ENCODE measurements at places on chromosomes 13 and 19.

GRCh38 chr19:11578258-11579142, 1.1 kb upstream of the ACP5 start:
- no peak for DNase-seq

- no peak for DNase-seq
Observed at GRCh38 chr13:79196366-79196765, 209.7 kb downstream of the RBM26 start.

GRCh38 chr19:43290568-43291359, 21.4 kb upstream of the PSG9 start:
- DNase-seq: no peak

DNA sequence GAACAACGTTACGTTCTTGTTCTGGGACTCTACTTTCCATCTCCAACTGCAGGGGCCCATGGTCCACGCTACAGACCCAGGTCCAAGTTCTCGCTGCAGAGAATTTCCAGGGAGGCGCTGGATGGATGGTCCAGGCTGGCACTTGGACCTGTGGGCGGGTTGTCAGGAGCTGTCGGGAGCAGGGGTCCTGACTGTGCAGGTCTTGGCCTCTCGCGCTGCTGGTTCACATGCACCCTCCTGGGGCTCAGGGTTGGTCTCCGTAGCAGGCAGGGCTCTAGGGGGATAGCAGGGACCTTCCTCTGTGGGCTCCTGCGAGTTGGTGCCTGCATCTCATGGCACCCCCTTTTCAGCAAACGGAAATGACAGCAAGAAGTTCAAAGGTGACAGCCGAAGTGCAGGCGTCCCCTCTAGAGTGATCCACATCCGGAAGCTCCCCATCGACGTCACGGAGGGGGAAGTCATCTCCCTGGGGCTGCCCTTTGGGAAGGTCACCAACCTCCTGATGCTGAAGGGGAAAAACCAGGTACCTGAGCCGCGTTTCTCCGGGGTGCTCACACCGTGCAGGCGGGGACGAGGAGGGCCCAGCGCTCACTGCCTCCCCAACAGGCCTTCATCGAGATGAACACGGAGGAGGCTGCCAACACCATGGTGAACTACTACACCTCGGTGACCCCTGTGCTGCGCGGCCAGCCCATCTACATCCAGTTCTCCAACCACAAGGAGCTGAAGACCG, 6.6 kb downstream of the PTBP1 start:
- DNase-seq: no peak

DNA sequence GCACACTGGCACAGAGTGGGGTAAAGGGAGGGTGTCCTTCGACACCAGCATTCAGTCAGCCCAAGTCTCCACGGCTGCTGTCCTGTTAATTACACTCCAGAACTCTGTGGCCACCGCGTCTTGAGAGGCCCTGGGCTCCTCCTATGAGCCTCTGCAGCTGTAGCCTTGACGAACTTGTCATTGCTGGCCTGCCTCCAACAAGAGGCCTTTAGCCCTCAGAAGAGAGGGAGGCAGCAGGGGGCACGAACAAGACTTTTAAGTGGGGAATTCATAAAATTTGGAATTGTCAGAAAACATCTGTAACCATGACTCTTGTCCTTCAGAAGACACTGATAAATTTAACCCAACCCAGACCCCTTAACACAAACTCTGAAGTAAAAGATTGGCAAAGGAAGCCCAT, 241.9 kb downstream of the UQCRFS1 start:
- DNase-seq: no peak

DNA sequence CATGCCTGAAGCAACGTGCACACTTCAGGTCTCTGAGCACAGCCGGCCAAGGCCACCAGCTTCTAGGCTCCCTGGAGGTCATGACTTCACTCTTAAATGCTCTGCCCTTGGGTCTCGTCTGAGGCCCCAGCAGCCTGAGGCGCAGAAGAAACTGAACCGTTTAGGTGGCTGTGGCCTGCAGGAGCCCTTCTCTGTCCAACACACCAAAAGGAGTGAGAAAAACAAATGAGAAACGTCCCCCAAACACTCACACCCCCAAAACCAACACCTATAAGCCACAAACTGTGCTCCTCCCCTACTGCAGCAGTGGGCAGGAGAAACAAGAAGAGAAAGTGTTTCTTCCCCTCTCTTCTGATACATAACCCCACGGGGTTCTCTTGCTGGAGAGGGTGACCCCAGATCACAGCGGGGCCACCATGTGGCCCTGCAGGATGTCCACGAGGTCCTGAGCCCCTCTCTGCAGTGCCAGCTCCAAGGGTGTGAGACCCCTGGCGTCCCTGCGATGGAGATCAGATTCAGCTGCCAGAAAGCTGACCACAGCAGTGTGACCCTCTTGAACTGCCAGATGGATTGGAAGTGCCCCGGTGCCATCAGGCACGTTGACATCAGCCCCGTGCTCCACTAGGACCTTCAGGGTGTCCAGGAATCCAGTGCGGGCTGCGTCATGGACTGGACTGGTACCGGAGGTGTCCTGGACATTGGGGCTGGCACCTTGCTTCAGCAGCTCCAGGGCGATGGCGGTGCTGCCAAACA, 1.0 kb upstream of the KRI1 start:
- DNase-seq: no peak

GRCh38 chr13:50512474-50513299, 330.8 kb downstream of the DLEU7 start:
- DNase-seq: peak; percentile 53

DNA sequence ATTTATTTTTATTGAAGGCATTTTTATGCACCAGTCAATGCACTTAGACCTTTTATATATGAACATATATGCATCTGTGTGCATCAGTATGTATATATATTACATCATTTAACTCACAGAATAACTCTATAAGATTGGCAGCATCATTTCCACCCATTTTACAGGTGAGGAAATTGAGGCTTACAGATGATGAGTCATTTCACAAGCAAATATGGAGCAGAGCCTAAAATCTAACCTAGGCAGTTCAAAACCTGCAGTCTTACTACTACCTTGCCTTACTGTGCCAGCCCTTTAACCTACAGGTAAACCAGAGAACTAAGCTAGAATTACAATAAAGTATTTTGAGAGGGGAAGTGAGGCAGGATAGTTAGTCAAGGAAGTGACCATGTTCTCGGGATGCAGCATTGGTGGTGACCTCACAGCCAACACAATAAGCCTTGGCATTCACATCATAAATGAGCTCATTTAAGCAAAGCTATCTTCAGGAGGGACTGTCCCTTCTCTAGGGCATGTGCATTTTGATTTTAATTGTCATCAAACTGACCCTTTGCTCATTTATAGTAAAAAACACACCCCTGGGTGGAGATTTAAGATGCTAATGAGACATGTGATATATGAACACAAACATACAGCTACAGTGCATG, 274.3 kb downstream of the DCLK1 start:
- DNase-seq: no peak

DNA sequence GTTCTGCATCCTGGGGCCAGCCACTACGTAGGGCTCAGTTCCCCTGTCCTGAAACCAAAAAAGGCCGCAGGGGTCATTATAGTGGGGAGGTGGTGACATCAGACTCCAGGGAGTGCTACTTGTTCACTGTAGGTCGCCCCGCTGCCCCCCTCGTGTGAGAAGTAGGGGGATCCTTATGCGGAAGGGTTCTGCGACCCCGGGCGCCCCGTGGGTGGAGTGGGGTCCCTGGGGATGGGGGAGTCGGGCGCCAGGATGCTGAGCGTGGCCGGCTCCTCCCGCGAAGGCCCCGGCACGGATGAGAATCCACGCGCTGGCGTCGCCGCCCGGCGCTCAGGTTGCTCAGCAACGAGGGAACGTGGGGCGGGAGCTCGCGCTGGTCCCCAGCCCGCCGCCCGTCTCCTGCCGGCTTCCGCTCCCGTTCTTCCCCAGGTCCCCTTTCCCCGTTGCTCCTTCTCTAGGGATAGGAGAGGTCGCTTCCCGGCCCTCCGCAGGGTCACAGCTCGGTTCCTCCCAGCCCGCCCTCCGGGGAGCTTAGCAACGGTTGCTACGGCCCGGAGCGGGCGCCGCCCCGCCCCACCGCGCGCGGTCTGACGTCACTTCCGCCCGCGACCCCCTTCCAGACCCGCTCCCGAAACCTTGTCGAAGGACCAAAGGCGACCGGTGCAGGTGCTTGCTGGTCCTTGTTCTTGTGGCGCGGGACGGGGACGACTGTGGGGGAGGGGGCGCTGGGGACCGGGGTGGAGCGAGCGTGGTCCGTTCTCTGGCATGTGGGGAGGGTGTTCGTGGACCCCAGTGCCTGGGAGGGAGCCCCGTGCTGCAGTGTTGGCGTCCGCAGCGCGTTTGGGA, at the start of gene NAT14:
TSS of gene NAT14 (plus strand) at position 596 of the 846 bp plus-strand sequence. CDS start 521 bp downstream, outside the sequence.
- peak; percentile 38 for DNase-seq

- DNase-seq: no peak
Observed at GRCh38 chr13:33058776-33059327, 42.6 kb downstream of the KL start.

GRCh38 chr13:20331419-20331818, 99.3 kb upstream of the GJB6 start:
- DNase-seq: no peak

DNA sequence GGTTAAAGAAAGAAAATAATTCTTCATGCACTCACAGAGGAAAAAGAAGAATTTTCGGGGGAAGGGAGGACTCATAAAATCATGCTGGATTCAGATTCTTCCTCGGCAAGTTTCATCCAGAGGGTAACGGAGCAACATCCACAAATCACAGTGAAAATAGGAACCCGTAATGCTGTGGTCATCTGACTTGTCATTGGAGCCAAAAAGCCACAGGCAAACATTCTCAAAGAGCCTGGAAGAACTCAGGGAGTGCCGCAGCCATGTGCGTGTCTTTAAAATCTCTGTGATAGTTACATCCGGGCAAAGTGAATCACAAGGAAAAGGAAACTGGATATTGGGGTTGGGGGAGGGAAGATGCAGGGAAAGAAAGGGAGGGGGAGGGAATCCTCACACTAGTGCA, 33.0 kb upstream of the VSTM2B start:
- DNase-seq: peak; percentile 14

- DNase-seq: no peak
Observed at GRCh38 chr19:44549507-44549906, 20.0 kb upstream of the CEACAM20 start.

- DNase-seq: no peak
Observed at GRCh38 chr13:38952827-38953226, 37.8 kb downstream of the STOML3 start.

- DNase-seq: no peak
Observed at GRCh38 chr19:34363094-34363493, 1.9 kb upstream of the GPI start.
